ENCODE measurements at places on chromosomes 5 and 9.

DNA sequence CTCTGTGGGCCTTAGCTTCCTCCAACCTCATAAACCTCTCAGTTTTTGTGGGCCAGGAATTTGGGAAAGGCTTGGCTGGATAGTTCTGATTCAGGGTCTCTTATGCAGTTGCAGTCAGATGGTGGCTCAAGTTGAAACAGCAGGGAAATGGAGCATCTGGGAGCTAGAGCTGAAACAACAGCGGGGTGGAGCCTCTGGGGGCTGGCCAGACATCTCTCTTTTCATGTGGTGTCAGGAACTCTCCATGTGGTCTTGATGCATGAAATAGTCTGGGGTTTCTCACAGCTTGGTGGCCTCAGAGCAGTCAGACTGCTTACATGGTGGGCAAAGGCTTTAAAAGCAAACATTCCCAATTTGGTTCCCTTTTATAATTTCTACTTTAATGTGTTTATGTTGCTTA is 13.5 kb downstream of the ZNF346 start:
- no peak for DNase-seq

GRCh38 chr5:54700986-54701578 is 183.5 kb downstream of the SNX18 start:
- peak; percentile 98 for DNase-seq

DNA sequence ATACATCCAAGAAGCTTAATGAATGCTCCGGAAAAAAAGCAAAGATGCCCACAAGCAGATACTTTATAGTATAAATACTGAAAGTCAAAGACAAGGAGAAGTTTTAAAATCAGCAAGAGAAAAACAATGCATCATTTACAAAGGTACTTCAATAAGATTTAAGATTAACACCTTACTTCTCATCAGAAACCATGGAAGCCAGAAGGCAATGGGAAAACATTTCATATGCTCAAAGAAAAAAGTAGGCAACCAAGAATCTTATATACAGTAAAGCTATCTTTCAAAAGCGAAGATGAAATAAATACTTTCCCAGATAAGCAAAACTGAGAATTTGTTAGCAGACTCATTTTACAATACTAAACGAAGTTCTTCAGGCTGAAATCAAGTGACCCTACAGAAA is 51.1 kb downstream of the ABHD17B start:
- no peak for DNase-seq

DNA sequence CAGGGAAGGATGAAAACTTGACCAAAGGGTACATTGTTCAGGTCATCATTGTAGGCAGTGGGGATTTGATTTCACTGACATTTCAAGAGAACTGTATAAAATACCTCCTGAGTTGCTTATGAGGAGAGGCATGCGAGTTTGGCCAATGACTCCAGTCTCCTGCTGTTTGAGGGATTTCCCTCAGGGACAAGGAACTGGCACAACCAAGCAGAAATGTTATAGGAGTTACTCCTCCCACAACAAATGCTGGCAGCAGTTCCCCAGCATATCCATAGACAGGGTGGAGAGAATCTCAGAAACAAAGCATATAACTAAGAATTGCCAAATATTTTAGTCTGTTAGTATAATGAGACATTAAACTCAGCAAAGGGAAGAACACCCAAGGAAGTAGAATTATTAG is 47.2 kb upstream of the FBXL7 start:
- DNase-seq: no peak

DNA sequence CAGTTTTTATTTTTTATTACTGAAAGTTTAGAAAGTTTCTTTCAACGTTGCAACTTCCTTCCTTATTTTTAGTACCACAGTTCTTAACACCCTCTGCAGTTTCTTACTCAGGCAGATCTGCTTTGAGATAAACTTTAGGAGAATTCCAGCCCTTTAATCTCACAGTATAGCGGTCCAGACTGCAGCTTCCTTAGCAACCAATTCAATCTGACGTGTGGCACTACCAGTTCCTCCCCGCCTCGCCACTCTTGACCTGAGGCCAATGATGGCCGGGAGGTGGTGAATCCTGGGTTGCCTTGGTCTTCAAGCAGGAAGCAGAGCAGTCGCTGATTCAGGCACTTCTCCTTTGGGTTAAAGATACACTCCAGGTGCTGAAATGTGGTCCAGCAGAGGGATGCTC is 334.3 kb upstream of the TRPC7 start:
- no peak for DNase-seq
